ENCODE measurements at places on chromosomes 1 and 21.

DNA sequence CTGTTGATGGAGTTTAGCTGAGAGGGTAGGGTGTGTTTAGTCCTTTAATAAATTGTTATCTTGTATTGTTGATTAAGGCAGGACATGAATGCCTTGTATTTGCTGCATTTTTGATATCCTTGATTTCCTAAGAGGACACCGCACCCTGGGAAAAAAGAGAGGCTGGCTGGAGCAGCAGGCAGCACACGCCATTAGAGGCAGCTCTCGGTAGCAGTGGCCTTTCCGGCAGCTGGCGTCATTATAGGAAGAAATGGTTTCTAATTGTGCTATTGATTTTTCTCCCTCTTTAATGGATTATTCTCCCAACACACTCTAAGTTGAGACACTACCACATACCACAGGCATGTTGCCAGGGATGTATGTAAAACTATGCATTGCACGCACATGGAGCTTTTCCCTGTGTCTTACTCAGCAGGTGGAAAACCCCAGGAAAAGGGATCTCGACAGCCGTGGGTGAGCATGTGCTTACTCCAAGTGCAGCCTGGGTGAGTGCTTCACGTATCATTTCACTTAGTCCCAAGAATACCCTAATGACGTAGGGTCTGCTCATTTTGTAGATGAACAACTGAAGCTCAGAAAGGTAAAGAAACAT lies 440.4 kb upstream of the RUNX1 start:
- DNase-seq = no peak

DNA sequence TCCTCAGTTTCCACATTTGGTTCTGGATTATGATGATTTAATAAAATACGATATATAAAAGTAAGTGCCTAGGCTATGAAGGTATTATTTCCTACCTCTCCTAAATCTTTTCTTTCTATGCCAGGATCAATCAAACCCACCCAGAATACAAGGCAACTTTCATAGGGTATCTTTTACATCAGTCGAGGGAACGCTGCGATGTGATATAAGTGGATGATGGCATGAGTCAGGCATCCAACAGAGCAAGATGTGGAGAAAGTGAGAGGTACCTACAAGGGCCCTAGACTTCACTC lies 781 bp downstream of the TTLL7 start:
- no peak for DNase-seq

DNA sequence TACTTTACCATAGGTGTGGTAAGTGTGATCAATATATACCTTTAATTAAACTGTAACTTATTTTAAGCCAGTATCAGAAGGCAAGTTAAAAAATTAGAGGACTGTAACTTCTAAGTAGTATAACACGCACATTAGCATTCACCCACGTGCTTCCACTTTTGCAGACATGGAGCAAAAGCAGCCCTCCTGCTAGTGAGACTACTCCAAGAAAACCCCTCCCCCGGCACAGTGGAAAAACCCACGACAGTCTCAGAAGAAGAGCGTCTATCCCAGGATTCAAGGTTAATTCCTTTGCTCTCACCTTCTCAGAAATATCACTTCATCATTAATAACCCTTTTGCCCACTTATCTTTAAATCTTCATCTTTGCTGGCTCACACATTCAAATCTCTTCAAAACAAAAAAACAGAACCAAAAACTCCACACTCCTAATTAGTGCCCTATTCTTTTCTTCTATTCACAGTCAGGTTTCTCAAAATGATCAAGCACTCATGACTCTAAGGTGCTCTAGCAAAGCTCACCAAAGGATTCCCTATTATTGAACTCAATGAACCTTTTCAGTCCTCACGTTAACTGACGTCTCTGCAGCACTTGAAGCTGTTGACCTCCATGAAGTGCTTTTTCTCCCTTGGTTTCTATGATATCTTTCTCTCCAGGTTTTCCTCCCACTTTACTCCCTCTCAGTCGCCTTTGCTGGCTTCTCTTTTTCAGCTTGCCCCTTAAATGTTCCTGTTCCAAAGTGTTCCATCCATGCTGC lies 213.5 kb downstream of the SMYD3 start:
- DNase-seq = no peak

GRCh38 chr1:98813738-98814309 lies 152.3 kb downstream of the SNX7 start:
- DNase-seq = no peak

GRCh38 chr1:181141431-181141910 lies 53.0 kb downstream of the IER5 start:
- DNase-seq = no peak

GRCh38 chr1:52460694-52461093 lies 56.3 kb downstream of the PRPF38A start:
- DNase-seq = no peak

- no peak for DNase-seq
Measured at GRCh38 chr1:231027136-231027925, 12.7 kb downstream of the FAM89A start.

GRCh38 chr21:38499296-38499695 lies 1.0 kb upstream of the ERG start:
- no peak for DNase-seq

- DNase-seq = no peak
Measured at GRCh38 chr1:169812131-169812530, 17.4 kb upstream of the METTL18 start.

DNA sequence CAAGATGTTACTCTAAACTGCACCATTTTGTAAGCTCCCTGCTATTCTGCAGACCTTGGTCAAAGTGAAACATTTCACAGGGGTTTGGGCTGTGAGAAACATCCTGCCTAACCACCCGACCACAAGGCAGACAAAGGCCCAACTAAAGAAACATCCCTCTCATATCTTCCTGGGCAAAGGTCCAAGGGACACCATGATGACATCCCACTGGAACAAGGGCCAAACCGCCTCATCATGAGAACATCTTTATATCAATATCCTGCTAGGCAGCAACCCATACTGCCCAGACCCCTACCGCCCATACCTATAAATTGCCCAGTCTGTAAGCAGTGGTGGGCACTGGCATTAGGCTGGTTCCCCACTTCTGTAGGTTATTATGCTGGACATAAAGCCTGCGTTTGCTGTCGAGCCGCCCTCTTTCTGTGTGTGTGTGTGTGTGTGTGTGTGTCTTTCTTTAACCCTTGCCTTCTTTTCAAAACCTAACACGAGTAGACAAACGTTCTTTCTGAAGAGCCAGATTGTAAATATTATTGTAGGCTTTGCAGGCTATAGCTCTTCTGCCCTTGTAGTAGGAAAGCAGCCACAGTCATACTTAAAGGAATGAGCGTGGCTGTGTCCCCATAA lies 1.0 kb upstream of the PPIE start:
- DNase-seq = no peak
